ENCODE measurements at places on chromosomes 2 and 18. TPM values are rescaled to one million over a fixed set of nuclear protein-coding genes. Genes with fewer than 3 reads are reported as not detected.

Gene RSAD2
- 2.2 TPM for polyA plus RNA-seq

Gene PAIP2B
- 0.99 TPM for polyA plus RNA-seq

Gene REEP1
- 0.72 TPM for polyA plus RNA-seq

Gene C2orf72
- 0.09 TPM for polyA plus RNA-seq

Gene PKDCC
- polyA plus RNA-seq: 0.05 TPM

Gene ARHGEF4
- 40.6 TPM for polyA plus RNA-seq

Gene CYBRD1
- polyA plus RNA-seq: 72.7 TPM

Gene ST8SIA5
- 0.10 TPM for polyA plus RNA-seq

Gene SERPINB11
- polyA plus RNA-seq: not detected

Gene ANKRD30B
- polyA plus RNA-seq: not detected

Gene KRTCAP3
- 14.7 TPM for polyA plus RNA-seq

Gene UPP2
- not detected for polyA plus RNA-seq

Gene SCYGR4
- not detected for polyA plus RNA-seq

Gene TSPYL6
- polyA plus RNA-seq: not detected

Gene SERPINB13
- polyA plus RNA-seq: 15.5 TPM

Gene NT5DC4
- 0.07 TPM for polyA plus RNA-seq

Gene FAM161A
- 2.1 TPM for polyA plus RNA-seq

Gene DSG2
- polyA plus RNA-seq: 117 TPM

Gene TUBA3E
- not detected for polyA plus RNA-seq

Gene FRZB
- not detected for polyA plus RNA-seq

Data from keratinocyte (primary cell).